Upper lobe of left lung (tissue), 6 donors: ENCODE measurements at places on chromosomes 2 and 18. TPM values are rescaled to one million over a fixed set of nuclear protein-coding genes. Genes with fewer than 3 reads are reported as not detected.

The LRRTM4 gene
- not detected for total RNA-seq

The POMC gene
- 3.5 TPM for total RNA-seq

The LRRC30 gene
- total RNA-seq: not detected

The RSAD2 gene
- total RNA-seq: 8.4 TPM

The ZNF532 gene
- 35.6 TPM for total RNA-seq

The ZSCAN30 gene
- 12.4 TPM for total RNA-seq
